ENCODE measurements at places on chromosomes 3 and 15.
A peak's percentile ranks its signal among the peaks of the same experiment; 100 is the strongest.

GRCh38 chr3:148162132-148162531 is 535.6 kb upstream of the AGTR1 start:
- no peak for DNase-seq

DNA sequence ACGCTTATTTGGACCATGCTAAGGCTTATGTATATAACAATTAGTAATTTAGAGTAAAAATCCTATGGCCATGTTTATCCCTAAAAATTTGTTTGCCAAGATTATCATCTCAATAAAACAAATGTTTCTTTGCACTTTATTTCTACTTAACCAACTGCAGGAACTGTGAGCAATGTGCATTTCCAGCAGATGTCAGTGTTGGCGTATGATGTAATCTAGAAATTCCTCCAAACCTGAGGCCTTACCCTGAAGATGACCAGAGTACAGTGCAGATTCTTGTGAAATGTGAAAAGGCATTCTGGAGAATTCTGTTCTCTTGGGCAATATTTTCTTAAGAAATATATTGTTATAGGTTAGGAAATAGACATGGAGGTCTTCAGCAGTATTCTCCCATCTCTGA is 205.9 kb downstream of the MBNL1 start:
- DNase-seq: peak; percentile 39

DNA sequence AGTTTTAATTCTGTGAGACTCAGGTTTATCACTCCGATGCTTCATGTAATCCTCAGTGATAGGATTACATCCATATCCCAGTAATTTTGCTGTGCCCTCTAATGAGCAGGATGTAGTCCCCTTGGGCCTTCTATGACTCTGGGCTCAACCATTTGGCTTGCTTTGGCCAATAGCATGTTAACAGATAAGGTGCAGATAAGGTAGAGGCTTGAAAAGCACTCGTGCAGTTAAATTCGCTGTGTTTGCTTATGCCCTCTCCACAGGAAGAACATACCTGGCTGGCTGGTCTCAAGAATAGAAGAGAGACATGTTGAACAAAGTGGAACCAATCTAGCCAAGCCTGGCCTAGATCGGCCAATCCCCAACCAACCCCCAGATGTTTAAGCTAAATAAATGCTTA is 20.1 kb downstream of the CCDC13 start:
- no peak for DNase-seq

DNA sequence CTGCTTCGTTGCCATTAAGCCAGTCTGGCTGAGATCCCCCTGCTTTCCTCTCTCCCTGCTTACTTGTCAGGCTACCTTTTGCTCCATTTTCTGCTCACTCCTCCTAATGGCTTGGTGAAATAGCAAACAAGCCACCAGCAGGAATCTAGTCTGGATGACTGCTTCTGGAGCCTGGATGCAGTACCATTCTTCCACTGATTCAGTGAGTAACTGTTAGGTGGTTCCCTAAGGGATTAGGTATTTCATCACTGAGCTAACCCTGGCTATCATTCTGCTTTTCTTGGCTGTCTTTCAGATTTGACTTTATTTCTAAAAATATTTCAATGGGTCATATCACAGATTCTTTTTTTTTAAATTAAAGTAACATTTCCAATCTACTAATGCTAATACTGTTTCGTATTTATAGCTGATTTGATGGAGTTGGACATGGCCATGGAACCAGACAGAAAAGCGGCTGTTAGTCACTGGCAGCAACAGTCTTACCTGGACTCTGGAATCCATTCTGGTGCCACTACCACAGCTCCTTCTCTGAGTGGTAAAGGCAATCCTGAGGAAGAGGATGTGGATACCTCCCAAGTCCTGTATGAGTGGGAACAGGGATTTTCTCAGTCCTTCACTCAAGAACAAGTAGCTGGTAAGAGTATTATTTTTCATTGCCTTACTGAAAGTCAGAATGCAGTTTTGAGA is 25.0 kb downstream of the CTNNB1 start:
- DNase-seq: no peak
